ENCODE measurements at places on chromosomes 11 and 22.

DNA sequence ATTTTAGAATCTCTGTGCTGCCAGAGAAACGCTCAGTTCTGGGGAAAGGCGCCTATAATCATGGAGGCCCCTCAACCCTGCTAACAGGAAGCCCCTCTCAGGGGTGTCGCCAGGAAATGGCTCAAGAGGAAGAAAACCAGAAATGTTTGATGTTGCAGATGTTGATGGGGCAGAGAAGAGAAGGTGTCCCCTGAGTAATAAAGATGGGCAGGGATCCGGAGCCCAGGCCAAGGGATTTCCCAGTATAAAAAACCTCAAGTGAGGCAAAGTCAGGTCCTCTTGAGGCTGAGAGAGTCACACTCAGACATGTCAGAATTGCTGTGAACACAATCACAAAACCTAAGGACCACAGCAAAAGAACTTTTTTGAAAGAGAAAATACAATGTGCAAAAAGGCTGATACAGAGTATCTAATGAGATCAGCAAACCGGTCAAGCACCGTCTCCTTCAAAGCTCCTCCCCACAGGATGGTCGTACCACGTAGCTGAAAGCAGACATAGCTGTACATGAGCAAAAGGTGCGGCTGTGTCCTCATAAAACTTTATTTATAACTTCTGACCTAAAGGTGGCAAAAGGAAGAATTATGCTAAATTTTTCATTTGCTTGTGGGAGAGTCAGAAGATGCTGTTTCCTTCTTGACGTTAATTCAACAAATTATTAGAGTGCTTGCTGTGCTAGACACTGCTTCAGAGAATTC lies 12.2 kb downstream of the MOV10L1 start:
- no peak for DNase-seq

GRCh38 chr11:103486604-103487003 lies 377.4 kb downstream of the DYNC2H1 start:
- no peak for DNase-seq

- peak; percentile 71 for DNase-seq
Observed at GRCh38 chr22:25193548-25193947, 6.1 kb upstream of the CRYBB3 start.

- DNase-seq, result no peak
Observed at GRCh38 chr11:17605651-17606122, 58.6 kb downstream of the OTOG start.

GRCh38 chr11:3161720-3162409 lies 3.2 kb downstream of the OSBPL5 start:
- DNase-seq, result no peak
